ENCODE measurements at places on chromosomes 13 and 19.

- no peak for DNase-seq
Observed at GRCh38 chr13:105193026-105193425, 1342.4 kb downstream of the EFNB2 start.

DNA sequence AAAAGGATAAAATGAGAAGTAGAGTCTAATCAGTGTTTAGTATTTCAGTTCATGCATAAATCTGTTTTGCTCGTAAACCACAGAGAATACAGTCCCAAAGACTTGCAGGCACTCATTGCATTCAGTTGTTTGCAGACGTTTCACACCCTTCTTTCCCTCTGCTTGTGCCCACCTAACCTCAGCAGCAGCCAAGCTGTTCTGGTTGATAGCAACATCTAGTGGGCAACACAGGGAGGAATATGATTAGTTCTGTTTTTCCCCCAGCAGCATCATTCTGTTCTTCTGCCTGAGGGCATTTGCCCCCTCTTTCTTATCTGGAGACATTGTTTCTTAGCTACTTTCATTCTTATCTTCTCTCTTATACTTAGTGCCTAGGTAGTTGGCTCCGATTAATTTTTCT lies 135.6 kb downstream of the PAN3 start:
- DNase-seq, result no peak

- DNase-seq, result no peak
Observed at GRCh38 chr19:246551-246950, 44.7 kb downstream of the PLPP2 start.

DNA sequence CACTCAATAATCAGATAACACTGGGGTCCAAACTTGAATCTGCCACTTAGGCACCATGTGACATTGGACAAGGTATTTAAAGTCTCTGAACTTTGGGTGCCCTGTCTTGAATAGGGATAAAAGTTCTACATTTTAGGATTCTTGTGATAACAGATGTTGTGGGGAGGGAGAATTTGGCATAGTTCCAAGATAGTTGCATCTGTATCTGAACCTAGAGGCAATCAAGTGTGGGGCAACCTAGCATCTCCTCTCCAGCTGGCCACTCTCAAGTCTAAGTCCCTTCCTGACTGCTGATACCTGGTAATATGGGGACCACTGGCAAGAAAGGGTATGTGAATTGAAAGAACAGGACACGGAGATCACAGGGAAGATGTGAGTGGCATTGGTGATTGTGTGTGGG lies 256.1 kb downstream of the FOXO1 start:
- no peak for DNase-seq

DNA sequence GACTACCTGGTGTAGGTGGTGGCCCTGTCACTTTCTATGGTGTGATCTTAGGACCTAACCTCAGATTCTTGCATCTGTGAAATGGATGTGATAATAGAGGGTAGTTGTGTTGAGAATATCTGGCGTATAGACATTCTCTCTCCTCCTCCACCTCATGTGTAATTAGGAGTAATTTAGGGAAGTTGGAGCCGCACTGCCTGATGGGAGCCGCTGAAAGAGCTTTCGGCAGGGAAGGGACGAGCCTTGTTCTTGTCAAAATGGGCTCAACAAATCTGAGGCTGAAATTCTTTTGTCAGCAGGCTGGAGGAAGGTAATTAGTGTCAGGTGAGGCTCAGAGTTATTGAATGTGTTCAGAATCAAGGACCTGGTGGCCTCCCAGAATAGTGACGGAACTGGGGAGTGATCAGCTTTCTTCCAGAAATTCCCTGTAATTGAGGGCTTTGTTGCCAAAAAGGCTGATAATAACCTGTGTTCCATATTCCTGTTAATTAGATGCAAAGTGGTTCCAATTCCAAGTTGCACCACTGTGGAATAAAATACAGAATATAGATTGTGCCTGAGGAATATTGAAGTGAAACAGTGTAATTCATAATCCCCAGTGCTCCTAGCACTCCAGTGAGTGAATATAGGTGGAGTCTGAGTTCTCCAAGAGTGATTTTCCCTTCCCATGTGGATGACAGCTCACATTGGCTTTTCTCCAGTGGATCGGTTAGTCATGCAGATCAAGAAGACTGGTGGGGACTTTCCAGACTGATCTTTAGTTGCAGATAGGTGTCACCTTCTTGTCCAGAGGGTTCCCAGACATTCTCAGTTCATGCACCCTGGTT lies 47.5 kb downstream of the SPATA13 start:
- no peak for DNase-seq

- DNase-seq, result no peak
Observed at GRCh38 chr19:2101417-2102335, 5.0 kb downstream of the IZUMO4 start.

DNA sequence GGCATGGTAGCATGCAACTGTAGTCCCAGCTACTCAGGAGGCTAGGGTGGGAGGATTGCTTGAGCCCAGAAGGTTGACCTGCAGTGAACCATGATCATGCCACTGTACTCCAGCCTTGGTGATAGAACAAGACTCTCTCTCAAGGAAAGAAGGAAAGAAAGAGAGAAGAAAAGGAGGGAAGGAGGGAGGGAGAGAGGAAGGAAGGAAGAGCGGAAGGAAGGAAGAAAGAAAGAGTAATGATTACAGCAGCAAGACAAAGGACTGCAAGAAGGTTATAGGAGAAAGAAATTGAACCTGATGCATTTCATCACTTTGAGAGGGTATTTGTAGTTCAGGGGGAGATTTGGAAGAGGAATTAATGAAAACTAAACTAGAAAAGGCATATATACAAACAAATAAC lies 155.7 kb downstream of the LACC1 start:
- DNase-seq, result no peak

- no peak for DNase-seq
Observed at GRCh38 chr19:11050323-11051114, 38.7 kb upstream of the LDLR start.

- DNase-seq, result no peak
Observed at GRCh38 chr19:18895038-18895823, 727 bp downstream of the CERS1 start.

GRCh38 chr19:7928741-7929701 lies 3.1 kb upstream of the CTXN1 start:
- DNase-seq, result no peak

GRCh38 chr19:46514589-46515289 lies 19.1 kb upstream of the PNMA8B start:
- no peak for DNase-seq

DNA sequence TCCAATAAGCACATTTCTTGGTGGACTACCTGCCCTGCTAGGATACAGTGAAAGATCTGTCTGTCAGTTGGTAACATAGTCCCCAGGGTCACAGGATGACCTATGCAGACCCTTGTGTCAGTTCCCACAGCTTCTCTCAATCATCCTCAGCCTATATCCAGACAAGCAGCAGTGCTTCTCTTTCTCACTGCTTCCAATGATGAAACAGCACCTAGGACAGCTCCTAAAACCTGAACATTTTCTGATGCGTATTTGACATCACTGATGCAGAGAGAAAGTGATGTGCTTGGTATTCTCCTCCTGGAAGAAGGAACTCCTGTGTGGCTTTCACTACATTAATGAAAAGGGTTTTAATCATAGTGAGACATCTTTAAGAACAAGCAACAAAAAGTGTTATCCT lies 43.7 kb downstream of the ZNF557 start:
- DNase-seq, result no peak

GRCh38 chr19:46224773-46225172 lies 4.8 kb upstream of the IGFL1 start:
- DNase-seq, result no peak

All from left renal cortex interstitium (tissue), 4 donors.